ENCODE measurements at places on chromosomes 2 and 18.

DNA sequence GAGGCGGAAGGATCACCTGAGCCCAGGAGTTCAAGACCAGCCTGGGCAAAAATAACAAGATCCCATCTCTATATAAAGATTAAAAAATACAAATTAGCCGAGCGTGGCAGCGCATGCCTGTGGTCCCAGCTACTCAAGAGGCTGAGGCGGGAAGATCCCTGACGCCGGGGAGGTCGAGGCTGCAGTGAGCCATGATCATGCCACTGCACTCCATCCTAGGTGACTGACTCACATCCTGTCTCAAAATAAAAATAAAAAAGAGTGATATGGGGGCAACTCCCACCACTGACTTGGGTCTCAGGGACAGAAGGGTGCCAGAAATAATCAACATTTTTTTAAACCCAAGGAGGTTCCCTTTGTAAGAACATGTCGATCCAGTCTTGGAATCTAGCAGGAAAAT is 37.6 kb downstream of the ZNF516 start:
- DNase-seq = no peak

GRCh38 chr2:235098269-235098668 is 146.5 kb downstream of the SH3BP4 start:
- no peak for DNase-seq

- no peak for DNase-seq
Observed at GRCh38 chr2:165779706-165780105, 14.3 kb downstream of the GALNT3 start.

- no peak for DNase-seq
Observed at GRCh38 chr2:180720829-180721228, 259.6 kb upstream of the UBE2E3 start.

- no peak for DNase-seq
Observed at GRCh38 chr2:204170411-204170810, 233.8 kb downstream of the ICOS start.

GRCh38 chr2:205087862-205088261 is 542.6 kb downstream of the PARD3B start:
- DNase-seq = no peak

- DNase-seq = no peak
Observed at GRCh38 chr2:79876430-79876829, 363.6 kb downstream of the CTNNA2 start.

- no peak for DNase-seq
Observed at GRCh38 chr2:8632755-8633154, 49.1 kb upstream of the ID2 start.

- no peak for DNase-seq
Observed at GRCh38 chr2:28430788-28431418, 38.2 kb downstream of the FOSL2 start.

DNA sequence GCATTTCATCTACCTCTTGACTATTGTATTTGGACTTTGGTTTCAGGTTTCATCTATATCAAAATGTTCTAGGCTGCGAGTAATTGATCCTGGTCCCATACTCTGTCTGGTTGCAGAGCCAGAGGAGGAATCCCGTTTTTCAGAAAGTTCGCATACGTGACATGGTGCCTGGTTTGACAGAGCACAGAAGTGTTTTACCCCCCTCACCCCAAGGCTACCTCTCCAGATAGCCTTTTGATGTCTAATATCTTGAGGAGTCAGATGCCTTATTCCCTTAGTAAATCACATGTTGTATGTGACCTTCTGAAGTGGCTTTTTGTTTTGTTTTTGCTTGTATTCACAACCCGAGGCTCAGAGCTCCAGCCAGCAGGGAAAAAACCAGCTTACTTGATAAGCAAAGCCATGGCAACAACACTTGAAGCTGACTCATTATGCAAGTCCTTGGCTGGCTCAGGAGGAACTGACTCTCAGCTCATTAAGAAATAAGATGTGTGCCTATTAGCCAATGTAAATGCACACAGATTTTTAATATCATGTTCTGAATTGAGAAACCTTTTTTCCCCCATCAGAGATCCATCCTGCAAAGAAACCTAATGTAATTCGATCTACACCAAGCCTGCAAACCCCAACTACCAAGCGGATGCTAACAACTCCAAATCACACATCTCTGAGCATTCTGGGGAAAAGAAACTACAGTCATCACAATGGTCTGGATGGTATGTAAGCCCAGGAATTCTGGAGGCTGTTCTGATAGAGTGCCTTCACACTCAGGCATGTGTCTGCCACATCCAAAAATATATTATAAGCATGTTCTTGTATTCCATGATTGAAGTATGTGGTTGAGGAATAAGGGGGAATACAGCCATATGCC is 41.4 kb downstream of the OXER1 start:
- DNase-seq = no peak

DNA sequence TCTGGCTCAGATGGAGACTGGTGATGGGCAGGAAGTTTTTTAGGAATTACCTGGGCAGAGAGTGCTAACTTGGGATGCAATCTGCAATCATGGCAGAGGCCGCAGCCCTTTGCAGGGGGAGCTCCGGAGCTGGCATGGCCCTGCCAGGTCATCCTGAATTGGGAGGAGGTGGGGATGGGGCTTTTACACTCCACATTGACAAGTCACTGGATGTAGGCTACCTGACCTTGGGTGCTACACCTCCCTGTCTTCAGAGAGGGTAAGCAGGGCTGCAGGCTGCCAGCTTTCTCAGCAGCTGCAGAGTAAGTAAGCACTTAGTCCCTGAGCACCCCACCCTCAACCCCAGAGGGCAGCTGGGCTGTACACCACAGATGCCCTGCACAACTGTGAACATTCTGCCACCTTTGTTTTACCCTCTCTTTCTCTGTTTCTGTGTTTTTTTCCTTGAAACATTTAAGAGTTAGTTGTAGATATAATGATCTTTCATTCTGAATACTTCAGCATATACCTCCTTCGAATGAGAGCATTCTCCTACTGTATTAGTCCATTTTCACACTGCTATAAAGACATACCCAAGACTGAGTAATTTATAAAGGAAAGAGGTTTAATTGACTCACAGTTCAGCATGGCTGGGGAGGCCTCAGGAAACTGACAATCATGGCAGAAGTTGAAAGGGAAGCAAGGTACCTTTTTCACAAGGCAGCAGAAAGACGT is 6.8 kb upstream of the HS1BP3 start:
- no peak for DNase-seq

DNA sequence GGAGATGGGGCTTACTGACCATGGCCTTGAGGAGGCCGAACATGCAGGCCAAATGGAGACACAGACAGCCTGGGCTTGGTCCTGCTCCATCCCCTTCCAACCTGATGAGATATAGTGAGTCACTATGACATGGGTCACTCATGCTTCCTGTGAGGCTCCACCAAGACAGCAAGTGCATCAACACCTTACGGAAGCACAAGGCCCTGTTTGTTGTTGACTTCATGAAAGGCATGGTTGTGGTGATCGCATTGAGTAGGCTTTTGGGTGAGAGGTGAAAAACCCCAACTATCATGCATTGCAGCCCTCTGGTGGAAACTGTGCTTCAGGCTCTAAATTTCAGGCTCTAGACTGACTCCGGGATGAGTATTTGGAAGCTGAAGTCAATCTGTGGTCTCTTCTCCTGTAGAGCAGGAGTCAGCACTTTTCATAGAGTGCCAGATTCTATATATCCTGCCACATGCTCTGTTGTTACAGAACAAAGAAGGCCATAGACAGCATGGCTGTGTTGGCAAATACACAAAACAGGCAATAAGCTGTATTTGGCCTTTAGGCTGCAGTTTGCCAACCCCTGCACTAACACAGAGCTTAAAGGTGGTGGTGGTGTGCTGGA is 10.1 kb downstream of the IL37 start:
- no peak for DNase-seq

DNA sequence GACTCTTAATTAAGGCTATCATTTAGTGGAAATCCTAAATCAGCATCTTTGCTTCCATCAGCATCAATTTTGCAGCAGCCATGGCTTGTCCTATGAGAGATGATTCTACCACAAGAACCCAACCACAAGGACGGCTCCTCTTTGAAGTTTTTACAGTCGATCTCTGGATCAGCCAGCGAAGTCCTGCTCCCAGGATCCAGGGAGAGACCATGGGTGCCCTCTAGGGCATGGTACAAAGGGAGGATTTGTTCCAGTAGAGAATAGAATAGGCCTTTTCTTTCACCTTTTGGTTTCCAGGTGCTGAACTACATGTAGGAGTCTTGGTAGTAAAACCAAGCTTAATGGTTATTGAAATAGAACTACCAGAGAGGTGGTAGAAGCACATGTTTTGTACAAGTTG is 52.7 kb downstream of the TMEM200C start:
- no peak for DNase-seq

DNA sequence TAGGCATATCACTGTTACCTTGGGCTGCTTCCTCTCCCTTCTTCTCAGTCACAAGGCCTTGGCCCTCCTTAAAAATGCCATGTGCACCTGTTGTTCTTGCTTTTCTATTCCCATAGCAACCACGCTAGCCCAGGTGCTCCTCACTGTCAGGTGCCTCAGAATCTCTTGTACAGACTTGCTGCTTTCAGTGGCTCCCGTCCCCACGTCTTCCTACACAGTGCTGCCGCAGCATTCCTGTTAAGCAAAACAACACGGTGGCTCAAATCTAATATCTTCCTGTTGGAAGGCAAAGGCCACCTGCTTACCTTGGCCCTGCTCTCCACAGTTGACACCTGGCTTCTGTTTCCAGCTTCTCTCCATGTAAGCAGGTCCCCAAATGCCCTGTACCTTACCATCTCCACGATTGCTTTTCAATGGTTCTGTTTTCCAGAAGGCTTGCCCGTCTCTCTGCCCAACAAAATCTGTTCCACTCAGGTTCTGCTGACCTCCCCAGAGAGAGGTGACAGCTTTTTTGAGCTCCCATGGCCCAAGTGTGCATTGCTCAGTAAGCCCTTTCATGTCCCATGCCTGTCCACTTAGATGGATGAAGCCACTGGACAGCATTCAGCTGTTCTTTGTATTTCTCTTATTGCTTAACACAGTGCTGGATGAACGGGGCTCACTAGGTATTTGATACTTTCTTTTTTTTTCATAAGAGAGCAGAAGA is 240.4 kb downstream of the PRKCE start:
- no peak for DNase-seq

DNA sequence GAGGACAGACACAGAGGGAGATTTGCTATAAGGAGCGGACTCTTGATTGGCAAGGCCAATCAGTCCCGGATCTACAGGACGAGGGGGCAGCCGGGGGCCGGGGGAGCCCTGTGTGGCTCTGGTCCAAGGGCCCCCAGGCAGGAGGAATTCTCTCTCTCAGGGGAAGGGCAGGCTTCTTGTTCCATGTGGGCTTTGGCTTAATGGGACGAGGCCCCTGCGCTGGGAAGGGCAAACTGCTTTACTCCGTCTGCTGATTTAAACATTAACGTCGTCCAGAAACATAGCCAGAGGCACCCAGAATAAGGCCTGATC is 75.9 kb downstream of the TMEM18 start:
- no peak for DNase-seq

DNA sequence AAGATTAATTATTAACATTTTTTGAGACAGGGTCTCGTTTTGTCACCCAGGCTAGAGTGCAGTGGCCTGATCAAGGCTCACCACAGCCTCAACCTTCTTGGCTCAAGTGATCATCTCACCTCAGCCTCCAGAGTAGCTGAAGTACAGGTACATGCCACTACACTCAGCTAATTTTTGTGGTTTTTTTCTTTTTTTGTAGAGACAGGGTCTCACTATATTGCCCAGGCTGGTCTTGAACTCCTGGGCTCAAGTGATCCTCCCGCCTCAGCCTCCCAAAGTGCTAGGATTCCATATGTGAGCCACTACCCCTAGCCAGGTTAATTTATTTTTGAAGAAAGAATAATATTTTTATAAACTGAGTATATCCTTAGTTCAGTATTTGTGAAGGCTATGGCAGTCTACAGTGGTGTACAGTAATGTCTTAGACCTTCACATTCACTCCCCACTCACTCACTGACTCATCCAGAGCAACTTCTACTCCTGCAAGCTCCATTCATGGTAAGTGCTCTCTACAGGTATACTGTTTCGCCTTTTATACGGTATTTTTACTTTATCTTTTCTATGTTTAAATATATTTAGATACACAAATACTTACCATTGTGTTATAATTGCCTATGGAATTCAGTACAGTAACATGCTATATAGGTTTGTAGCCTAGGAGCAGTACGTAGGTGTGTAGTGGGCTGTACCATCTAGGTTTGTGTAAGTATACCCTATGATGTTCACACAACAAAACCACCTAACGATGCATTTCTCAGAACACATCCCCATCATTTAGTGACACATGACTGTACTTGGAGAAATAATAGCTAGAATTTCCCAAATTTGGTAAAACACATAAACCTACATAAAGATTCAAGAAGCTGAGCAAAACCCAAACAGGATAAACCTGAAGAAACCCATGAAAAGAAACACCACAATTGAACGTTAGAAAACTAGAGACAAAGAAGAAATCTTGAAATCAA is 38.6 kb downstream of the MGAT4A start:
- DNase-seq = no peak

GRCh38 chr2:193561054-193561453 is 1366.3 kb upstream of the TMEFF2 start:
- DNase-seq = no peak

DNA sequence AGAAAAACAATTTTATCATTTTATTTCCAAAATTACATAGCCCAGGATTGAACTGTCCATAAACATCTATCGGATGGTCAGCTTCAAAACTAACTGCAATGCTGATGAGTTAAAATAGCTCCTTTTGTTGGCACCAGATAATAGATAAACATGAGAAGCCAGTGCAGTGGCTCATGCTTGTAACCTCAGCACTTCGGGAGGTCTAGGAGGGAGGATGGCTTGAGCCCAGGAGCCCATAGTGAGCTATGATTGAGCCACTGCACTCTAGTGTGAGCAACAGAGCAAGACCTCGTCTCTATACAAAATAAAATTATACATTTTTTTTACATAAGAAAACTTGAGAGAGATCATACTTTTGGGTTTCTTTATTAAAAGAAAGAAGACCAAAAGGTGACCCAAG is 34.6 kb upstream of the IMPA2 start:
- DNase-seq = no peak

- no peak for DNase-seq
Observed at GRCh38 chr18:76503649-76504386, 8.8 kb upstream of the ZNF516 start.

- no peak for DNase-seq
Observed at GRCh38 chr2:196592331-196592910, 47.1 kb upstream of the CCDC150 start.

Data from activated naive CD8-positive, alpha-beta T cell treated with anti-CD3 and anti-CD28 coated beads, Interleukin-2, amount 50 U/mL, for 16 hours (primary cell).